GM12891 (cell line): ENCODE measurements at places on chromosomes 5 and 9.

- DNase-seq = no peak
Measured at GRCh38 chr9:5509573-5509972, 758 bp upstream of the PDCD1LG2 start.

DNA sequence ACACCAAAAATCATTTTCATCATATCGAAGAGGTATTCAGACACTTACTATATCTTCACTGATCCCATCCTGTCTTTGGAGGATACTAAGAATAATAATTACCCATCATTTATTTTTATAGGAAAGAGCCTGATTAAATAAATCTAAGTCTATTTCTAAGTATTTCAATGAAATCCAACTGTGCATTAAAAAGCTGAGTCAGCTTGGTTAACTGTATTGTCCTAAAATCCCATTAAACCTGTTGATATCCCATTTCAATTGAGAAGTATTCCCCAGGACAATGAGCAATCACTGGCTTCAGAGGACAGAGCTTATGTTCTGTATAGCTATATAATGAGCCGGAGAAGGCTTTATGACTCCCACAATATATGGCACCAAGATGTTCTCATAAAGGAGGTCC, 142.0 kb upstream of the RORB start:
- DNase-seq = no peak

- no peak for DNase-seq
Measured at GRCh38 chr9:136230365-136230764, 15.2 kb downstream of the QSOX2 start.

DNA sequence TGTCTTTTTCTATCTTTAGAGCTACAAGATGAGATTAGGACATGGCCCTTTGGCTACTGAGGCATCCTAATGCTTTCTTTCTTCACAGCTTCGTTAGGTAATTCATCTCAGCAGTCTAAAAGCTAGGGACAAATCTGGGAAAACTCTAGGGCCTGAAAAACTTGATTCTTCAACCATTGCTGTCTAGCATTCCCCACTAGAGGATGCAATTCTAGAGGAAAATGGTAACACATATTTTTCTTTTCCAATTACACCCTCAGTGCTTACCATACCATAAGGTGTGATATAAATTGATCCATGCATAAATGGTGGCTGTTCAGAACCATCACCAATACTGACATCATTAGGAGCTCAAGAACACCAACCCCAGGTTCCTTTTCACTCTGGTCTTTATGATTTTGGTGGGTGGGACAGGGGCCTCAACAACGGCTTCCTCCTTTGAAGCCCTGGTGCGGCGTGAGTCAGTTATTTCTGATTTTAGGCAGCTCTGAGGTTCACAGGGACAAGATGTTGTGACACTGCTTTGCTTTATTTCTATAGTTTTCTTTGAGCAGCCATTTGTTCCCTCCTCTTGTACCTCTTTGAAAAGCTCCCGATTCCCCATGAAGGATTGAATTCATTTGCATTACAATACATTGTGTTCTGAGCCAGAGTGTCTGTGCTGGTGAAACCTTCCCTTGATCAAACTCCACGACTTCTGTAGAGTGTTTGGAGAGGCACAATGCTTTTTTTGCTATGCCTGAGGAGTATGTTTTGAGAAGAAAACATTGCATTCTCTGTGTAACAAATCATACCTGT, 526.0 kb upstream of the TRPC7 start:
- DNase-seq = no peak

GRCh38 chr9:127535834-127536233, 76.2 kb upstream of the STXBP1 start:
- no peak for DNase-seq

DNA sequence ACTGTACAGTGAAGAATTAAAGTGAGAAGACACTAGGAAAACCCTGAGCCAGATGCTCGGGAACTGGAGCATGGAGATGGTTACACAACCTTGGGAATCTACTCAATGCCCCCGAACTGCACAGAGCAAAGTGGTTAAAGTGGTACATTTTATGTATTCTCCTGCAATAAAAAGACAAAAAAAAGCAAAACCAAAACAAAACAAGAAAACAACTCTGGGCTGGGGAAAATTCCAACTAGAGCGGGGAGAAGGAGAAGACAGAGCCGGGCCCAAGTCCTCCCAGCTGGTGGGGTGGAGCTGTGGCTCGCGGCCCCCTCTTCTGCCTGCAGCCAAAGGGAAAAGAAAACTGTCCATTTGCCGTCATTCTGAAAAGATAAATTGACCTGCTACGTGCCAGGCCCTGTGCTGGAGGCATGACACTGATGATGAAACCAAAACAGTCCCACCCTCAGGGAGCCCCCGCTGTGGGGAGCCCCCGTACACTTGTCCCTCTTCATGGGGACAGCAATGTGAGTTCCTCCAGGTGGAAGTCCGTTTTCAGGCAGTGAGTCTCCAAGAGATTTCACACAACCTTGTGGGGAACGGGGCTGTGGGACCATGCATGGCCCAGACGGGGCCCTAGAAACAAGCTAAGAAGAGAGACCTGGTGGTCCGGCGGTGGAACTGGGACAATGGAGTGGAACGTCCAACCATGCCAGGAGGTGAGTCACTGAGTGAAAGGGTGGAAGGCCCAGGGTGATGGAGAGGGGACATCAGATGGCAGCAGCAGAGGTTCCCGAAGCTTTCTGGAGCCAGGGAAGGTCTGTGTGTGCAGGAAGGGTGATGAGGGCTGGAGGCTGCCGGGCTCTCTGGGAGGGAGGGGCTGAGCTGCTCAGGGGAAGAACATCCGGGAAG, 114.8 kb upstream of the COL5A1 start:
- no peak for DNase-seq

DNA sequence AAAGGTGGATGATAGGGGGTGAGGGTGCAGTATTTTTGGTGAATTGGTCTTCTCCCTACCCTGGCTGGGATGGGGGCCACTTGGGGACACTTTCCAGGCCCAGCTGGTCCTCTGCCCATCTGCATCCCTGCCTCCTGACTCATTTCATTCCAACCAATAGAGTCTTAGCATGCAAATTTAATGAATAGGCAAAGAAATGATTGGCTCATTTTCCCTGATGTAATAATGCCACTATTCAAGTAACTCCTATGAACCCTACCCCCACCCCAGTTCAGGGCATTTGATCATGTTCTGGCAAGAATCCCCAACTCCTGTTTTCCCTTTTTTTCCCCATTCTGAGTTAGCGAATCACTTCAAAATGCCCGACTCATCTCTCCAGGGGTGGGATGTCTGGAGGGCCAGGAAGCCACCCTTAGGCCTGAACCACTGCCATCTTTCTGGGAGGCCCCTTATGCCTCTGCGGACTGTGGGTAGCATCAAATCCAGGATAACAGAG, 56.7 kb downstream of the PCDH1 start:
- DNase-seq = no peak

GRCh38 chr9:132791699-132792240, 86.3 kb downstream of the AK8 start:
- no peak for DNase-seq
